ENCODE measurements at places on chromosomes 5 and 9.
A peak's percentile ranks its signal among the peaks of the same experiment; 100 is the strongest.

- DNase-seq: no peak
Observed at GRCh38 chr9:135344523-135344901, 135.1 kb upstream of the PPP1R26 start.

- no peak for DNase-seq
Observed at GRCh38 chr9:112006361-112007020, 109.9 kb downstream of the UGCG start.

DNA sequence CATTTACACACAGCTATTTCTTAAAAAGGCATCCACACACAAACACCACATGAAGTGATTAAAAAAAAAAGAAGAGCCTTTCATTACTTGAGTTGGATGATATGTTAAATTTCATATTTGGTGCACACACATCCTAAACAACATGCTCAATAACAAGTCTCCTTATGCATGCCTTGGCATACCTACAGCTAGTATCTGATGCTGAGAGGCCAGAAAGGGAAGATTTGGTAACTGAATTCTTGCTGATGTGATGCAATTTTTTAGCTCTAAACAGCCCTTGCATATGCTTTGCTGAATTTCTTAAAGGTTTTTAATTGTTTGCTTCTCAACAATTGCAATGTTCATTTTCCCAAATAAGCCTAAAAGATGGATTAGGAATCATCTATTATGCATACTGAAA is 338.8 kb downstream of the ARL15 start:
- no peak for DNase-seq

GRCh38 chr9:92727716-92728700 is 36.6 kb downstream of the BICD2 start:
- no peak for DNase-seq

DNA sequence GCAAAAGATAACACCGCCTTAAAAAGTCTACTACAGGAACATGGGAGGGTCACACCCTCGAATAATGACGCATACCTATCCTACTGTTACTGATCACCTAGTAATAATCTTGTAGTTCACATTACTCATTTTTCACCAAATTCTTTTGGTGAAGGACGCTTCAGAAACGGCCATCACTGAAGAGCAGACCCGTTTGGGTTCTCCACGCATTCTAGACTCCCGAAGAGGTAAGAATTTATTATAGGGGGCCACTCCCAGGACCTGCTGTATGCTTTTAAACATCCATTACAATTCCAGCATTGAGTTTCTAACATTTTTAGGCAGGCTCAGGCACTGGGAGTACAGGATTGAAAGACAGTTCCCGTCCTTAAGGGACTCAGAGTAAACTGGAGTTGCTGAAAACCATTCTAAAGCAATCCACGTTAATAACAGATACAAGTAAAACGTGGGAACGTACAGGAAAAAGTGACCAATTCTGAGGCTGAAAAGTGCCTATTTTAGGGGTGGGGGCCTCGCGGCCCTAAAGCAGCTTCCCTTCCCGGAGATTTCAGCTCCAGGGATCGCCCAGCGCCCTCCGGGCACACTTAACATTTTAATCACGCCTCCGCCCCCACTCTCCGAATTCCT is at the start of gene FER:
TSS of gene FER (plus strand) at position 124 of the 627 bp plus-strand sequence. CDS start 50,286 bp downstream, outside the sequence.
- peak; percentile 35 for DNase-seq

- no peak for DNase-seq
Observed at GRCh38 chr9:82563094-82563493, 499.8 kb downstream of the RASEF start.

GRCh38 chr5:31944684-31945445 is 229.3 kb downstream of the GOLPH3 start:
- no peak for DNase-seq

DNA sequence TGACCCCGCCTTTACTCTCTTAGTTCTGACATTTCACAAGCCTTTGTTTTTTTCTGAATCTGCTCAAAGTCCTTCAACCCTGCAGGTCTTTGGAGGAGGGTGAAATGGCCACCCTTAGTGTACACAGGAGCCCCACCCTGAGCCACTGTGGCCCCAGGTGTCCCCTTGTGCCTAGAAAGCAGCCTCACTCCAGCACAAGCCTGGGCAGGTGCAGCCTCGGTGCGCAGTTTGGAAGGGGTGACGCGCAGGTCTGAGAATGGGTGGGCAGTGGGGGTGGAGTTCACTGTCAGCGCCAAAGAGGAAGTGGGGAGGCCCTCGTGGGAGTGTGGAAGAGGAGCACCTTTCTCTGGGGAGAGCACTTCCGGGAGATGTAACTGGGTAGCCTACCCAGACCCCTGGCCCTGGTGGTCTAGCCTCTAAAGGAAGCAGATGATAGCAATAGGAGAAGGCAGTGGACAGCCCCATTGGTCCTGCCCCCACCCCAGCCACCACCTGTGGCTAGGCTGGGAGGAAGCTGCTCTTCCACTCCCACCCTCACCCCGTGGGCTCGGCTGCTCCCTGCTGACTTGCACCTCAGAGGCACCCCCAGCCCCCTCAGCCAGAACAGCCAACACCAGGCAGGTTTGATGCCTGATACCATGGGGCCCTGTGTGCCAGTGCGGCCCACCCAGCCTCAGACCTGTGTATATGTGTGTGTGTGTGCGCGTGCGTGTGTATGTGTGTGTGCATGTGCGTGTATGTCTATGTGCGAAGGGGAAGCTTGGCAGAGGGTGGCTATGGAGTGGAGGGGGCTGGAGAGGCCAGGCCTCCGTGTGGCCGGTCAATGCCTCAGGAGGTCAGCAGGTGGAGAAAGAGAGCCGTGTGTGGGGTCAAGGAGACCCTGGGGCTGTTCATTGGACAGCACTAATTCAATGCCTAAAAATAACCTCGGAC is 16.8 kb upstream of the DAB2IP start:
- DNase-seq: no peak

DNA sequence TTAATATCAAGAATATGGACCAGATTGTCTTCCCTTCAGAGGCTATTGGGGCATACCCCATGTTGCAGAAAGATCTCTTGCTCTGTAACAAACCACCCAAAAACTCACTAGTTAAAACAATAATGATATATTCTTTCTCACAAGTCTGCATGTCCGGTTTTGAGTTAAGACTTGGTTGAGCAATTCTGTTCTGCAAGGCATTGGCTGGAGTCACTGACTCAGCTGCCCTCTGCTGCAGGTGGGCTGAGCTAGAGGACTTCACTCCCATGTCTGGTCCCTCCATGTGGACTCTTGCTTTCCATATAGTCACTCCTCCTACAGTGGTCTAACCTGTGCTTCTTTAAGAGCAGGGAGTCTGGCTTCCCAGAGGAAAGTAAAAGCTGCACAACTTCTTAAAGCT is 73.4 kb downstream of the ESM1 start:
- DNase-seq: no peak

DNA sequence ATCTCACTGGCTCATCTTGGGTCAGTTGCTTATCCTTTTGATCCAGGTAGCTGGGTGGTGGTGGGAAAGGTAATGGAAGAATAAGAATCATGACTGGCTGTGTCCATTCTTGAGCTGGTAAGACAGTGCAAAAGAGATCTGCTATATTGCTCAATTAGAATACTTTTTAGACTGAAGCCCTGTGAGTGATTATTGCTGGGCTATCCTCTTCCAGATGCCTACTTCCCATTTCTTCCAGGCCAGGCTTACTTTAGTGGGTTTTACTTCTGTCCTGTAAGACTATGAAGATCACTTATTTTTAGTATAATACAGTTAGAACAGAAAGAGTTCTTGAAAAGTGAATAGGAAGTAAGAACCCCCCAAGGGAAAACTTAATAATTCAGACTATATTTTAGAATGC is 7.2 kb downstream of the MARCHF6 start:
- no peak for DNase-seq

DNA sequence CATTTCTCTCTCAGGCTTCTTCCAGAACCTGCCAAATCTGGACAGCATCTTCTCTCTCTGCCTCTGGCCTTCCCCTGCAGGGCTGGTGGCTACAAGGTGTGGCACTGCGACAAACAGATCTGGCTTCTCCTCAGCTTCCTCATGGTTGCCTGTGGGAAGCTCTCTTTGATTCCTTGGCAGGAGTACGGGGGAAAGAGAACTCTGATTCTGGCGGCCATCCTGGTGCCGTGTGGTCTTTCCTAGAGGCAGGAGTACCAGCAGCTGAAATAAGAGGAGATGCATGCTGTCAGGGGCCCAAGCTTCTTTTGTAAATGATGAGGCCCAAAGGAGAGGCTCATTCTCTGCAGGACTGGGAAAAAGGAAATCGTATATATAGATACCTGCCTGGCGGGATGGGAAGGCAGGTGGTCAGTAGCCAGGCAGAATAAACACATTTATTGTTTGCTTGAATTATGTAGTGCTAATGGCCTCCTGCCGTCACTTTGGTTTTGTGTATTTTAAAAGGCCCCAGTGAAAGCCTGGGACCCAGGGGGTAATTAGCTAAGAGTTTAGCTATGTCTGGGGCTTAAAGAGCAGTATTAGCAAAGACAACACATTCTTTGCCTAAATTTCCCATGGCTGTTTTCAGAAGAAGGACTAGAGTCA is at the start of gene CER1:
TSS of gene CER1 (minus strand) at position 343 of the 645 bp plus-strand sequence. CDS start at position 282, 61 bp downstream.
- no peak for DNase-seq

GRCh38 chr5:28301712-28302111 is 1263.3 kb upstream of the CDH9 start:
- no peak for DNase-seq

DNA sequence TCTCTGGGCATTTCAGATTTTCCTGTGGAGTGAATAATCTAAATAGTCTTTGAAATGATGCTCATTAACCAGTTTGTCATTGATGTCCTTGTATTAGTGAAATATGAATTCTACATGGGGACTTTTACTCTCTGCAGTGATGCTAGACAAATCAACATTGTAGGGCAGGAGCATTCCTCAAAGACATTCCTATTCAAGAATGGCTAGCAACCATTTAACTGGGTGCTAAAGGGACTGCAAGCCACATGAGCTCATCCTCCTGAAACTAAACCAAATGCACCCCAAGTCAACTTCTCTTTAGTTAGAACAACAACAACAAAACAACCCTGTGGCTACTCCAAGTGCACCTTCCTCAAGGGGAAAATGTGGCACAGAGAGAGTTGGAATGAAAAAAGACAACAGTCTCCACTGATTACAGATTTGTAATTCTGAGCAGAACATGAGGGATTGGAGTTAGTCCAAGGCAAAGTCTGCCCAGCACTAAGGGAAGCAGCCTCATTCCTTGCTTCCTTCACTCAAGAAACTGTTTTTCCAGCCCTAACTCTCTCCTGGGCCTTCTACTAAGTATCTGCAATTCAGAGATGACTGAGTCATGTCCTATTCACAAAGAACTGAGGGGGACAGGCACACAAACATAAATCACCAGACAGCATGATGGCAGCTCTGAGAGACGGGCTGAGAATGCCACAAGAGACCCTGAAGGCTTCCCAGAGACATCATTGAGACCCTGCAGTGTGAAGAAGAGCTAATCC is 82.0 kb upstream of the WWC1 start:
- no peak for DNase-seq

DNA sequence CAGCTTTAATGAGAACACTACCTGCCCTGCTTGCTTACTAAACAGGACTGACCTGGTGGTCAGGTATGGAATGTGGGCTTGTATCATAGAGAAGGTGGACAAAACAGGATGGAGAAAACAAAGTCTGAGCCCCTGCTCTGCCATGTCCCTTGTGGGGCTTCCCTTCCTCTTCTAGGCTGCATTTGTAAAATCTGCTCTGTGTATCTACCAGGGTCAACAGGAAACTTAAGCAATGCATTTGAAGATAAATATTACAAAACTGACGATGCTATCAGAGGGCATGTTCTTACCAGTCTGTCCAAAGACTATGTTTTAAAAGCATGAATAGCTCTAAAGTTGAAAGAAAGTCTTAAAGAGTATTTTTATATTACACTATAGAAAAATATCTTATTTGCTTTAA is 228.7 kb downstream of the DCP2 start:
- no peak for DNase-seq

GRCh38 chr5:151772846-151773561 is 1.2 kb downstream of the G3BP1 start:
- DNase-seq: no peak

DNA sequence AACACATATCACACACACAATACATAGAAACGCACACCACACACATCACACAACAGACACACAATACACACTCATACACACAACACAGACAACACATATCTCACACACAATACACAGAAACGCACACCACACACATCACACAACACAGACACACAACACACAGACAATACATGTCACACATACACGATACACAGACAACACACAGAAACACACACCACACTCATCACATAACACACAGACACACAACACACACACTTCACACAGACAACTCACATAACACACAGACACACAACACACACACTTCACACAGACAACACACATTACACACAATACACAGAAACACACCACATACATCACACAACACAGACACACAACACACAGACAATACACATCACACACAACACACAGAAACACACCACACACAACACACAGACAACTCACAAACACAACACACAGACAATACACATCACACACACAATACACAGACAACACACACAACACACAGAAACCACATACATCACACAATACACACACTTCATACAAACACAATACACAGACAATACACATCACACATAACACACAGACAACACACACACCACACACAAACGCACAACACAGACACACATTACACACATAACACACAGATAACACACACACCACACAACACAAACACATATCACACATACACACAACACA is 4.3 kb upstream of the CCDC187 start:
- DNase-seq: no peak

- DNase-seq: no peak
Observed at GRCh38 chr9:34089311-34089710, 37.2 kb downstream of the DCAF12 start.

DNA sequence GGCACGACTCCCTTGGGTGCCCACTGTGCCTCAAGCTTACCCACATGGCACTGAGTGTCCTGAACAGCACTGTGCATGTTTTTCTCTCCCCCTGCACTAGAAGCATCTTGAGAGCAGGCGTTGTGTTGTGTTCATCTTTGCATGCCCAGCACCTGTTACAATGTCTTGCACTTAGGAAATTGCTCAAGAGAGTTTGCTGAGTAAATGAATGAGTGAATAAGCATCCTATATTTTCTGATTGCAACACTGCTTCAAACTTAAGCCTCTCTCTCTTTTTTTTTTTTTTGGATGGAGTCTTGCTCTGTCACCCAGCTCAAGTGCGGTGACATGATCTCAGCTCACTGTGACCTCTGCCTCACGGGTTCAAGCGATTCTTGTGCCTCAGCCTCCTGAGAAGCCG is 94.5 kb downstream of the LMNB1 start:
- DNase-seq: no peak

- no peak for DNase-seq
Observed at GRCh38 chr9:77523891-77524290, 124.2 kb downstream of the GNA14 start.

GRCh38 chr5:97601651-97602050 is 418.6 kb upstream of the RIOK2 start:
- no peak for DNase-seq

GRCh38 chr9:16532681-16533450 is 337.6 kb downstream of the BNC2 start:
- no peak for DNase-seq

All from T follicular helper cell (primary cell).